ENCODE measurements at places on chromosomes 2 and 18. TPM values are rescaled to one million over a fixed set of nuclear protein-coding genes. Genes with fewer than 3 reads are reported as not detected.

Gene LBX2
- total RNA-seq: 2.9 TPM

Gene RBFA
- 27.4 TPM for total RNA-seq

Gene GPR155
- total RNA-seq: 2.3 TPM

Gene SPDYA
- total RNA-seq: 1.3 TPM

Gene HDHD2
- total RNA-seq: 16.1 TPM

Gene LIMS3
- total RNA-seq: 14.2 TPM

Gene ADCYAP1
- total RNA-seq: not detected

Gene TSPYL6
- total RNA-seq: not detected

All from fibroblast of villous mesenchyme (primary cell).